Upper lobe of left lung (tissue), 6 donors: ENCODE measurements at places on chromosomes 3 and 15. TPM values are rescaled to one million over a fixed set of nuclear protein-coding genes. Genes with fewer than 3 reads are reported as not detected.

Gene RHOV
- not detected for total RNA-seq

Gene CCDC80
- total RNA-seq, result 19.0 TPM

Gene SNX22
- total RNA-seq, result 9.6 TPM

Gene SLC26A6
- 56.7 TPM for total RNA-seq

Gene RETNLB
- total RNA-seq, result not detected

Gene TNFSF10
- 67.4 TPM for total RNA-seq

Gene CATSPER2
- total RNA-seq, result 2.0 TPM

Gene TIGIT
- 1.2 TPM for total RNA-seq

Gene ERC2
- 0.67 TPM for total RNA-seq

Gene TMEM207
- total RNA-seq, result not detected

Gene CAV3
- total RNA-seq, result not detected

Gene MCCC1
- 89.8 TPM for total RNA-seq

Gene CLEC3B
- total RNA-seq, result 29.0 TPM

Gene NMNAT3
- 4.3 TPM for total RNA-seq

Gene MESP2
- total RNA-seq, result 0.26 TPM

Gene TM4SF1
- total RNA-seq, result 65.6 TPM

Gene CD200R1
- total RNA-seq, result 1.1 TPM

Gene ANKUB1
- total RNA-seq, result 3.0 TPM

Gene MYO5C
- total RNA-seq, result 128 TPM

Gene SPPL2A
- total RNA-seq, result 128 TPM

Gene GATA2
- 17.8 TPM for total RNA-seq

Gene TMEM42
- 12.8 TPM for total RNA-seq
